ENCODE measurements at places on chromosomes 11 and 22.
A peak's percentile ranks its signal among the peaks of the same experiment; 100 is the strongest.

DNA sequence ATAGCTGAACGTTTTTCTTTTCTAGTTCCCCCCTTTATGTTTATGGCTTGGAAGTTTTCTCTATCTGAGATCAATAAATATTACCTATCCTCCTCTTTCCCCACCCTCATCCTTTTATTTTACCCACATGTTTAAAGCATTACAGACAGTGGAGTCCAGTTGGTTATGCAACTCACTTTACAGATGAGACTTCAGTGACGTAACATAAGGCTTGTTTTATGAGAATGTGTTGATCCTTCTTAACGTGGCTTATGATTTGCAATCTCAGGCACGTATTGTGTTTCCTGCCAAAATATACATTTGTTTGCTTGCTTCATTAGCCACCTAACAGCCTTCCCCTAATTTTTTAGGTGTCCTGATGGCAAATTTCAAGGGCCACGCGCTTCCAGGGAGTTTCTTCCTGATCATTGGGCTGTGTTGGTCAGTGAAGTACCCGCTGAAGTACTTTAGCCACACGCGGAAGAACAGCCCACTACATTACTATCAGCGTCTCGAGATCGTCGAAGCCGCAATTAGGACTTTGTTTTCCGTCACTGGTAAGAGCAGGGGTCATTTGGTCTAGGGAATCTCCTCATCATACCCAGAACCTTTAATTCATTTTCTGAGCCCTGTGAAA is 36.6 kb downstream of the TMEM45B start:
- no peak for DNase-seq

GRCh38 chr11:19243613-19244012 is 2.9 kb upstream of the E2F8 start:
- no peak for DNase-seq

DNA sequence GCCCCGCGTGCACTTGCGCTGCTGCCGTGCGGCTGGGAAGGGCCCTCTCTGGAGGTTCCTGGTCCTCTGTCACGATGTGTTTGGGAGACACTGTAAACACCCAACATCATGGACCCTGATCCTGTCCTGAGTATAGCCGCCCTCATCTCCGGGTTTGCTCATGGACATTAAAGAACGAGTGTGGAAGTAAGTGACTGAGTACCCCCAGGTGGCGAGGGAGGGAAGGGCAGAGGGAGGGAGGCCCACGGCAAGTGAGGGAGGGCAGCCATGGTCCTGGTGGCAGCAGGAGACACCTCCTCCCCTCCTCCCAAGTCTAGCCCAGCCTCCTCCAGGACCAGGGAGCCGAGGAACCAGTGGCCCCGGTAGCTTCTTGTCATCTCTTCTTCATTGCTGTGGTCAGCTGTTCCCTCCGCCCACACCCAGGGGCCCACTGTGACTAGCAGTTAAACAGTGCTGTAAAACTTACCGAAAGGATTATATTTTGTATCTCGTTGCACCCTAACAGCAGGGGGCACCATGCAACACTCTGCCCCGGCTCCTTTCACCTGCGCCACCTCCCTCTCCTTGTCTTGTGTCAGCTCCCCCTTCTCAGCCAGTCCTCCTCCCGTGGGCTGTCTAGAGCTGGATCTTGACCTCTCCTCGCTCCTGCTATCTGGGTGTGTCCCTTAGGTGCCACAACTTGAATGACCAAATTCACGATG is 566.5 kb upstream of the B3GAT1 start:
- no peak for DNase-seq

DNA sequence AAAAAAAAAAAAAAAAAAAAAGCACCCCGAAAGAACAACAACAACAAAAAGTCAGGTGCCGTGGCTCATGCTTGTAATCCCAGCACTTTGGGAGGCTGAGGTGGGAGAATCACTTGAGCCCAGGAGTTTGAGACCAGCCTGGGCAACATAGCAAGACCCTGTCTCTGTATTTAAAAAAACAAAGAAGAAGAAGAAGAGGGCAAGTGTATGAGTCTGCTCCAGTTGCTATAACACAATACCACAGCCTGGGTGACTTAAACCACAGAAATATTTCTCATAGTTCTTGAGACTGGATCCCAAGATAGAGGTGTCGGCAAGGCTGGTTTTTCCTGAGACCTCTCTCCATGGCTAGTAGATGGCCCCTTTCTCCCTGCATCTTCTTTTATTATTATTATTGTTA is 12.4 kb downstream of the CRYBA4 start:
- no peak for DNase-seq

DNA sequence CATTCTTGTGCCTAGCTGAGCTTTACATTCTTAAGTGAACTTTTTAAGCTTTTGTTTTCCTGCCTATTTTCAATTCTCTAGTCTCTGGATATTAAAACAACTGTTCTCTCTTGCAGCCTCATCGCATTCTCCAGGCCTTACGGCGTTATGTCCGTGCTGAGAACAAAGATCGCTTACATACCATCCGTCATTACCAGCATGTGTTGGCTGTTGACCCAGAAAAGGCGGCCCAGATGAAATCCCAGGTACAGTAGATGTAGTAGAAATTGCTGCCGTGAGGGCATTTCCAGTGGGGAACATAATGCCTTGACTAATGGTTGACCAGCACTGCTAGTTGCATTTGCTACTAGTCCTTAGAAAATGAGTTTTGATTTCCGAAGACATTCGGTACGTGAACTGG is 29.7 kb upstream of the ST14 start:
- no peak for DNase-seq

DNA sequence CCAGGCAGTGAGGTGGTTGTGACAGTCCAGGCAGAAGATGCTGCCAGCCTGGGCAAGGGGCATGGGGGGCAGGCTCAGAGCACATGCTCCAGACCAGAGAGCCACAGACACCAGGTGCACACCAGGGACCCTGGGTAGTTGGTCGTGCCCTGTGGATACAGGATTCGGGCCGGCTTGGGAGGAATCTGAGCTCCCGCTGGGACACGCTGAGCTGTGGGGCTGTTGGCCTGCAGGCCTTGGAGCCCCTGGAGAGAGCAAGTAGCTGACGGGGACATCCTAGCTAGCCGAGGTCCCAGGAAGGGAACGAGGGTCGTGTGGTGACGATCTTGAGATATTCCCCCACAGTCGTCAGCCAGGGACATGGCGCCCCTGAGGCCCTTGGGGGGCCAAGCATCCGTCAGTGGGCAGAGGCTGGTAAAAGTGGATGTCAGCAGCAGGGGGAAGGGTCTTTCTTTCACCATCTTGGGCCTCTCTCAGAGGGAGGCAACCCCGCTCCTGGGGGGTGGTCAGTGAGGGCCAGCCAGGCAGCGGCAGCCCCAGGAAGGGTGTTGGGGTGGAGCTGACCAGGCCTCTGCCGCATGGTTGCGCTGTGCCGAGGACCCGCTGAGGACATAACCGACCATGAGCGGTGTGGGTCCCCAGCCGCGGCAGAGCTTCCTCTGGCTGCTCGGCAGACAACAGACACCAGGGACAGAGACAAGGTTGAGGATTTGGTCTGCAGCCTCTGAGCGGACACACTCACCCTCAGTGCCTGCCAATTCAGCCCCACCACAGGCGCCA is 44.0 kb downstream of the CDKN1C start:
- no peak for DNase-seq

DNA sequence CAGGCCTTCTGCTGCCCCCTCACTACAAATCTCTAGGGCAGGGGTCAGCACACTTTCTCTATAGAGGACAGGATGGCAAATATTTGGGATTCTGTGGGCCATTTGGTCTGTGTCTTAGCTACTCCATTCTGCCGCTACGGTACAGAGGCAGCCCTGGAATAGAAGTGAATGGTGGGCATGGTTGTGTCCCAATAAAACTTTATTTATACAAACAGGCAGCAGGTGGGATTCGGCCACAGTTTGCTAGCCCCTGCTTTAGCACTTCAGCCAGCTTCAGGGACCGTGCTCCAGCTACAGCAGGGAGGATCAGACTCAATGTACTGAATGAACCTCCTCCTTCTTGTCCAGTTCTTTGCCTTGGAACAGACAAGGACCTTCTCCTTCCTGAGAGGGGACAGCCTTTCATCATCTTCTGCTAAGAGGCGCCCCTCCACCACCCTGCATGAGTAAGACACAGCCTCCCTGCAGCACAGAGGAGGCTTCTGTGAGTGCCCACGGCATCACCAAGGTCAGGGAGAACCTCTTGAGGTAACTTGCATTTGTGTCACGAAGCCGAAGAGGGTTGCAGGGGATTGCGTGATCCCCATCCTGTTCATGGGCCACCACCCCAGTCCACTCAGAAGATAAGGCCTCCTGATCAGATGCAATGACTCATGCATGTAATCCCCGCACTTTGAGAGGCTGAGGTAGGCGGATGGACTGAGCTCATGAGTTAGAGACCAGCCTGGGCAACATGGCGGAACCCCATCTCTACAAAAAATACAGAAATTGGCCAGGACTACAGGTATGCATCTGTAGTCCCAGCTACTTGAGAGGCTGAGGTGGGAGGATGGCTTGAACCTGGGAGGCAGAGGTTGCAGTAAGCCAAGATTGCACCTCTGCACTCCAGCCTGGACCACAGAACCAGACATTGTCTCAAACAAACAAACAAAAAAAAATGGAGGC is 4.6 kb downstream of the C11orf24 start:
- DNase-seq = no peak

DNA sequence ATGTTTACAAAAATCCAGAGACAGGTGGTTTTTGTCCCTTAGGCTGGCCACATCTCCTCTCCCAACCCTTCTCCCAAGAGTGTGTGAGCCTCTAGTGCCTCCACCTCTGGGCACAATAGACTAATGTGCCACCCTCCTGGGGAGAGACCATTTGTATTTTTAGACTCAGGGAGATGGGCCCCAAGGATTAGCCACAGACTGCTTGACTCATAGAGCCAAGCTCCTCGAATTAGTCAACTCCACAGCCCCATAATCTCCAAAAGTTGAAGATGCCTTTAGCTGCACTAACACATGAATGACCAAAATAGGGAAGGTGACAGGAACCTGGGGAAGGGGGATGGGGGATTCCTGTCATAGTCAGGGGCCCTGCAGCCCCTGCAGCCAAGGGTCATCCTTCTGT is 53.0 kb upstream of the LRRC32 start:
- DNase-seq = no peak

DNA sequence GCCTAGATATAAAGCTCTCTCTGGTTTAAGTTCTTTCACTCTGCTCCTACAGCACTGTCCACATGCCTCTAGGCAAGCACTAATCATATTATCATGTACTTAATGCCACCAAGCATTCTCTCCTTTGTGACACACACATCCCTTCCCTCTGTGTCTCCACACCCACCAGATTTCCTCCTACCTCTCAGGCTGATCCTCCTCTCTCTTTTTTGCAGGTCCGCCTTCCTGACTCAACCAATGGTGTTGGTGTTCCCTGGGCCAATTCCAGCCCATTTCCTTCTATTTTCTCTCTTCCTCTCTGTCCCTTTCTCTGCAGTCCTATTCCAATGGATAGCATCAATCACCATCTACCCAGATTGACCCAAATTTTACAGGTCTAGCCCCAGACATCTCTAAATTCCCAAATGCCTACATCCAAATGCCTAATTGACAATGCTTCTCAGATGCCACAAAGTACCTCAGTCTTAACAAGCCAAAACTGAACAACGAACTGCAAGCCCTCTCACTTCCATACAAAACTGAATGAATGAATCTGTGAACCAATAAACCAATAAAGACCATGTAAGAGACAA is 504 bp upstream of the ZNF215 start:
- peak; percentile 51 for DNase-seq

DNA sequence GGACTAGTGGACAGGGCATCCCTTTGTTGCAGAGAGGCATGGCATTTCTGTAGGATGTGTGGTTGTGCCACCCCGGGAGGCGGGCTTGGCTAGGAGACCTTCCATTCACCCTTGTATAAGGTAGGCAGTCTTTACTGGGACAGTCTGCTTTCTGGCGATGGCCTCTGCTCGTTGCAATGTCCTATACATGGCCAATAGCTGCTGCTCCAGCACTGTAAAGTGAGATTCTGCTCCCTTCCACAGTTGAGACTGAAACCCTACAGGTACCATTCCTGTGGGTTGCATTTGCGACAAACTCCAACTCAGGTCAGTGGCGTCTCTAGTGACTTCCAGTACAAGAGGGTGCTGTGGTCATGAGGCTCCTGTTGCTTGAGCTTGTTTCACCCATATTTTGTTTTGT is 20.4 kb upstream of the APOL3 start:
- no peak for DNase-seq

DNA sequence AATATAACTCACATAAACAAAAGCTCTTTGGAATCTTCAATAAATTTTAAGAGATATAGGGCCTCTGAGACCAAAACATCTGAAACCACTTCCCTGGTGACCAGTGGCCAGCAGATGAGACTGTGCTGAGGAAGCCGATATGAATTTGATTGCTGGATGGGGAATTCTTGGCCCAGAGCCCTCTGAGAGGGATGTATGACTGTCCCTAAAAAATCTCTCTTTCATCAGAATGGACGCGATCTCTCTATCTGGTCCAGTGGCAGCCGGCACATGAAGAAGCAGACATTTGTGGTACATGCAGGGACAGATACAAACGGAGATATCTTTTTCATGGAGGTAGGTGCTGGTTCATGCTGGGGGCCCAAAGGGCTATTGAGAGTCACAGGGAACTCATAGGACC is 37.5 kb downstream of the MYBPC3 start:
- peak; percentile 67 for DNase-seq

DNA sequence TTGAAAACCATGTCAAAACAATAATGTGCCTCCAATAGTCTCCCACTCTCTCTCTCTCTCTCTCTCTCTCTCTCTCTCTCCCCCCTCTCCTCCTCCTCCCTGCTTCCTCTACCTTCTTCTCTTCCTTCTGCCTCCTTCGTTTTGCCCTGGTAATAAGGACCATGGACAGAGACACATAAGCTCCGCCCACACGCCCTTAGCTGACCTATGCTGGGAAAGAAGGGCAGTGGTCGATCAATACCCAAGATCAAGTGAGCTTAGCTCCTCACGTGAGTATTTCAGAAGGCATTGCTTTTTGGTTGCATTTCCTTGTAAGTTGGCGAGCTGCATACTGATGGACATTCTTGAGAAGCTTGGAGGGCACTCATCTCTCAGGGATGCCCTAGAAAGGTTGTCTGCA is 194.8 kb downstream of the MIAT start:
- no peak for DNase-seq

DNA sequence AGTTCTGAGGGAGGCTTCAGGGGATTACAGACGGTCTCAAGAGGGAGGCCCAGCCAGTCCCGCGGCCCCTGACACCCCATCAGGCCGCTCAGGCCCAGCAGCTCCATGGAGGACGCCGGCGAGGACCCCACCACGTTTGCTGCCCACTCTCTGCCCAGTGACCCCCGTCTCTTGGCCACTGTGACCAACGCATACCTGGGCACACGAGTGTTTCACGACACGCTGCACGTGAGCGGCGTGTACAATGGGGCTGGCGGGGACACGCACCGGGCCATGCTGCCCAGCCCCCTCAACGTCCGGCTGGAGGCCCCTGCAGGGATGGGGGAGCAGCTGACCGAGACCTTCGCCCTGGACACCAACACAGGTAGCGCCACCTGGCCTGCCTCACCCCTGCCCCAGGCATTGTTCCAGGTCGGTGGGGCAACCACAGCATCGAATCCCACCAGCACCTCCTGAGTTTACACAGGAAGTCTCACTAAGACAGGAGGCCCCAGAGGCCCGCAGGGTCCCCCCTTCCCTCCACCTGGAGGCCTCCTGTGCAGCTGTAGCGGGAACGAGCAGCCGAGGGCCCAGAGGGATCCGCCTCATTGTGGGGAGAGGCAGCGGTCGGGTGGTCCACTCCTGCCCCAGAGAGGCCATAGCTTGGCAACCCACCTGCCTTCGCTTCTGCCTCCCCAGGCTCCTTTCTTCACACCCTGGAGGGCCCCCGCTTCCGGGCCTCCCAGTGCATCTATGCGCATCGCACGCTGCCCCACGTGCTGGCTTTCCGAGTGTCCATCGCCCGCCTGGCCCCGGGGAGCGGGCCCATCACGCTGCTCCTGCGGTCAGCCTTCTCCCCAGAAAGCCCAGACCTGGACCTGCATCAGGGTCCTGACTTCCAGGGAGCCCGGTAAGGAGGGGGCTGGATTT is 1.0 kb downstream of the PGGHG start:
- DNase-seq = no peak

- DNase-seq = no peak
Observed at GRCh38 chr11:88806410-88806809, 259.4 kb downstream of the GRM5 start.

Data from EL (cell line).